ENCODE measurements at places on chromosomes 5 and 9.

- DNase-seq: no peak
Observed at GRCh38 chr5:116365006-116365496, 209.6 kb downstream of the SEMA6A start.

- DNase-seq: no peak
Observed at GRCh38 chr9:76827296-76828080, 63.2 kb downstream of the PCA3 start.

DNA sequence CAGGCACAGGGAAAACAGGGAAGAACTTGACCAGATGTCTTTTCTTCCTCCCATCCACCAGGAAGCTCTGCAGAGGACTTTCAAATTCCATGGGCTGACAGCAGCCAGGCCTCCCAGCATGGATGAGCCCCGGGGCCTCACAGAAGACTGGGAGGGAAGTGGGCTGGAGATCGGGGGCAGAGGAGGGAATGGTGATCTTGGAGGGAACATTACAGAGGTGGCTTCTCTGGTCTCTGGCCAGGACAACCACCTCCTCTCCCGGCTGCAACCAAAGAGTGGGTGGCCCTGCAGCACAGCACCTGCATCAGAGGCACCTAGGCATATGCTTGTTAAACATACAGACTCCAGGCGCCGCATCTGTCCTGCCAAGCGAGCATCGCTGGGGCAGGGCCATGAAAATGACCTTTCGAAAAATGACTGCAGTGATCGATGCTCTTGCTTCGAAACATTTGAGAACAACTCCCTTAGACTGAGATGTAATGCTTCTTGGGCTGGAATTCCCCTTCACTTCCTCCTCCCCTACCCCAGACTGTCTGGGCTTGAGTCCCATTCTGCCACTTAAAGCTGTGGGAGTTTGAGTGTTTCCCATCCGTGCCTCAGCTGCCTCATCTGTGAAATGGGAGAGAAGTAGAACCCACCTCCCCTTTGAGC, 68.7 kb upstream of the UNC5A start:
- DNase-seq: no peak

DNA sequence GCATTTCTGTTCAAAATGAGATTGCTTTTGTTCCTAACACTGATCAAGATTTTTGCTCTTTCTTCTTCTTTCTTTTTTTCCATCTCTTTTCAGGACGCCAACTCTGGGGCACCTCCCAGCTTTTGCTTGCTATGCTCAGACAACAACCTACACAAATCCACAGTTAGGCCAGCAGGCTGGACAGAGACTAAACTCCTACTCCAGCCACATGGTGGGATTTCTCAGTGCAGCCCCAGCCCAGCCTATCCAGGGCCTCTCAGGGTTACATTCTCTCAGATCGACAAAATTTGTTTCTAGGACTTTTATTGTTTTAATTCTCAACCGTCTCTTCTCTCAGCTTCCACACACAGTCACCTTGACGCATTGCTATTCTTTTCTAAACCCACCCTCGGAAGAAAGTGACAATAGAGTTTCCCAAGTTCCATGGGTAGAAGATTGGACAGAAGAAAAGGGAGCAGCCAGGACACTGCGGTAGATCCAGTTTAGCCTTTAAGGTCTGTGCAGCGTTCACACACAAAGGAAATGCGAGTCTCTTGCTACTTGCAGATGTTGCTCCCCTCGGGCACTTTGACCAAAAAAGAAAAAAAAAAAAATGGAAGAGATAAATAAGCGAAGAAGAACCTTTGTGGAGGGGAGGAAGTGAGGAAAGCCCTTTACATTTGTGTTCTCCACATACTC, 588.6 kb upstream of the GRAMD2B start:
- no peak for DNase-seq

DNA sequence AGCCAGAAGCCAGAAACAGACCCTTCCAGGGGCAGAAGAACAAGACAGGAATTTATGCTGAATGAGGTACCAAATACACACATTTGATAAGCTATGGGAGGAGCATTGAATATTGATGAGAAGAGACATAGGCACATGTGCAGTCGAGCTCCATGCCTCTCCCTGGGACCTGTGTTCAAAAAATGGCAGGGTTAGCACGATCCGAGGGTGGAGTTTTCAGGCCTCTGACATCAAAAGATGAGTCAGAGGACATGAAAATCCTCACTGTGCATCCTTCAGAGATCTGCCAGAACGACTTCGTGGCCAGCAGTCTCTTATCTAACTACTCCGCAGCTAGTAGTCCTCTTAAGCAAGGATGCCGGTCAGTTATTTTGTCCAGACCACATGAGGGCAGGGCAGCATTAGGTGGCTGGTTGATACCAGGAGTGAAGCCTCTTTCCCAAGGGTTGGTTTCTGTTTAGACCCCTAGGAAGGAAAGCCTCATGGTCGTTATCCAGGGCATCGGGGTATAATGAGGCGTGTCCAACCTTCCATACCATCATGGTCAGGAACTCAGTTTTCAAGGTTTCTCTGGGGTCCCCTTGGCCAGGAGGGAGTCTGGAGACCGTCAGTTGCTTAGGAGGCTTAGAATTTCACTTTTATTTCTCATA, 11.6 kb upstream of the CMBL start:
- no peak for DNase-seq

- DNase-seq: no peak
Observed at GRCh38 chr9:20300430-20301115, 321.7 kb downstream of the MLLT3 start.

DNA sequence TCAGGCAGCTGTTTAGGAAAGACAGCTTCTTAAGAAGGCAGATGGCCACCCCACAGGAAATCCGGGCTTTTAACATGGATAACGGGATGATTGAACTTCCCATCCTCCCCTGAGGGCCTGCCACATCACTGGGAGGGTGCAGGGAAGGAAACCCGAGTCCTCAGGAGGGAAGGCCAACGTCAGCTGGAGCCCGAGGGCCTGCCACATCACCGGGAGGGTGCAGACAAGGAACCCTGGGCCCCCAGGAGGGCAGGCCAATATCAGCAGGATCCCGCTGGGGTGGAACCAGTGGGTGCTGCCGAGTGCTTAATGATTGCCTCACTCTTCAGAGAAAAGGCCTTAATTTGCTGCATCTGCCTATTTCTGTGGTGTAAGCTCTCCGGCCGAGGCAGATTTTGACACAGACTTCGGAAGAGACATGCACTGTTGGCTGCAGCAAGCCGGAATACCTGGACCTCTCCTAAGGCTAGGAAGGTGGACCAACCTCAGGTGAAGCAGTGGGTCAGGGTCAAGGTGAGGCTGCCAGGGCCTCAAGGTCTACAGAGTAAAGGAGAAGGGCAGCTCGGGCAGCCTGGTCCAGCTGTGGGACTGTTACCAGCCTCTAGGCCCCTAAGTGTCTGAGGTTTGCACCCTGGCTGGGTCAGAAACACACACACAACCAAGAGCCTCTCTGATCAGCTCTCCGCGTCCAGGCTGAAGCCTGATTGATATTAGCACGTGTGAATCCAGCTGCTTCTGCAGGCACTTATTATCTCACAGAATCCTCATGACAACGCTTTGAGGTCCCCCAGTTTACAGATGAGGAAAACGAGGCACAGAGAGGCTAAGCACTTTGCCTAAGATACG, 14.8 kb upstream of the COL5A1 start:
- no peak for DNase-seq
